NCI-H524 treated with DMSO at 0.1 percent for 48 hours (cell line): ENCODE measurements at places on chromosomes 11 and 22.

GRCh38 chr11:46630237-46630636 lies 12.9 kb downstream of the ATG13 start:
- no peak for DNase-seq

DNA sequence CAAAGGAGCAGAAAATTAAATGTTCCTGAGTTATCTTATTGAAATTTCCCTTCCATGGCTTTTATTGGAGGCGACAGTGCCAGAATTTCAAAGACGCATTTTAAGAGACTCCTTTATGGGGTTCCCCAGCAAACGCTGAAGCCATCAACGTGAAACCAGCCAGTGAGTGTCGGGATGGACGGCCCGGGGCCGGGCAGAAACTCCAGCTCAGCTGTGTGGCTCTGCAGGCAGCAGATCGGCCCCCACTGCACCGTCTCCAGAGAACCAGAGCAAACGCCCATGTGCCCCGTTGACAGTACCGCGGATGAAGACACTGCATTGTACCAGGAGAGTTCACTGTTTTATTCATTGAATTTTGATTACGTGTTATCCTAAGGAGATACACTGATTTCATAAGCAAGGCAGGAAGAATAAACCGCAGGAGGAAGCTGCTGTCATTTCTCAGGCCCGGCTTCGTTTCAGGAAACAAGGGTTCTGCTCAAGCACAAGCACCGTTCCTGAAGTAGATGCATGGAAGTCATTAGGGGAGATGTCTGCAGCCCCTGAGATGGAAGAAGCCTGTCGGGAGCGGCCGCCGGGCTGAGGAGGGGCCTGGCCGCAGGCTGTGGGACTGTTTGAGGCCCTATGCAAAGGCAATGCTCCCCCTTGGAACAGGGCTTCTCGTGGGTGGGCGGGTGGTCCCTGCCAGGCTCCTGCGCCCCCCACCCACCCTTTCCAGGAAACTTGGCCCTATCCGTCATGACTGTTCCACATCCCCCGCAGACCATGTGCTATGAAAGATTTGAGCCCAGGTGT lies 639.7 kb downstream of the TBC1D22A start:
- no peak for DNase-seq

DNA sequence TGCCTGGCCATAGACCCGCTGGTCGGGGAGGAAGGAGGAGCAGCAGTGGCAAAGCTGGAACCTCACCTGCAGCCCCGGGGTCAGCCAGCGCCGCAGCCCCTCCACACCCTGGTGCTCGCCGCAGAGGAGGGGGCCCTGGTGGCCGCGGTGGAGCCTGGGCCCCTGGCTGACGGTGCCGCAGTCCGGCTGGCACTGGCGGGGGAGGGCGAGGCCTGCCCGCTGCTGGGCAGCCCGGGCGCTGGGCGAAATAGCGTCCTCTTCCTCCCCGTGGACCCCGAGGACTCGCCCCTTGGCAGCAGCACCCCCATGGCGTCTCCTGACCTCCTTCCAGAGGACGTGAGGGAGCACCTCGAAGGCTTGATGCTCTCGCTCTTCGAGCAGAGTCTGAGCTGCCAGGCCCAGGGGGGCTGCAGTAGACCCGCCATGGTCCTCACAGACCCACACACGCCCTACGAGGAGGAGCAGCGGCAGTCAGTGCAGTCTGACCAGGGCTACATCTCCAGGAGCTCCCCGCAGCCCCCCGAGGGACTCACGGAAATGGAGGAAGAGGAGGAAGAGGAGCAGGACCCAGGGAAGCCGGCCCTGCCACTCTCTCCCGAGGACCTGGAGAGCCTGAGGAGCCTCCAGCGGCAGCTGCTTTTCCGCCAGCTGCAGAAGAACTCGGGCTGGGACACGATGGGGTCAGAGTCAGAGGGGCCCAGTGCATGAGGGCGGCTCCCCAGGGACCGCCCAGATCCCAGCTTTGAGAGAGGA lies 11.9 kb downstream of the TMEM121B start:
- no peak for DNase-seq

GRCh38 chr11:45993531-45994001 lies 71.1 kb downstream of the LARGE2 start:
- no peak for DNase-seq

DNA sequence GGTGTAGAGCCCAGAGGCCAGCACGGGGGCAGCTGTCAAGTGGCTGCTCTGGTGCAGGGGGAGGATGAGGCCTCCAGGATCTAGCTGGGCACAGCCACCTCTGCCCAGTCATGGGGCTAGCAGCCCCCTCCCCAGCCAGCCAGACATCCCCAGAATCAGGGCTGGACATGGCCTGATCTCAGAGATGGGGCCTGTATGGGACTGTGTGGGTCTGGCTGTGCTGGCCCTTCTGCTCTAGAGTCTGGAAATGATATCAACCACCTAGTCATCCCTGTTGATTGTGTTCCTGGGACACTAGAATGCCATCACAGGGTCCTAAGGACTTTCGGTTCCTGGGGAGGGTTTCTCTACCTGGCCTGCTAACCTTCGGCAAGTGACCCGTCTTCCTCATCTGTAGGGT lies 2.8 kb downstream of the FLRT1 start:
- no peak for DNase-seq

- DNase-seq, result no peak
Measured at GRCh38 chr11:115889712-115890111, 385.5 kb upstream of the CADM1 start.

DNA sequence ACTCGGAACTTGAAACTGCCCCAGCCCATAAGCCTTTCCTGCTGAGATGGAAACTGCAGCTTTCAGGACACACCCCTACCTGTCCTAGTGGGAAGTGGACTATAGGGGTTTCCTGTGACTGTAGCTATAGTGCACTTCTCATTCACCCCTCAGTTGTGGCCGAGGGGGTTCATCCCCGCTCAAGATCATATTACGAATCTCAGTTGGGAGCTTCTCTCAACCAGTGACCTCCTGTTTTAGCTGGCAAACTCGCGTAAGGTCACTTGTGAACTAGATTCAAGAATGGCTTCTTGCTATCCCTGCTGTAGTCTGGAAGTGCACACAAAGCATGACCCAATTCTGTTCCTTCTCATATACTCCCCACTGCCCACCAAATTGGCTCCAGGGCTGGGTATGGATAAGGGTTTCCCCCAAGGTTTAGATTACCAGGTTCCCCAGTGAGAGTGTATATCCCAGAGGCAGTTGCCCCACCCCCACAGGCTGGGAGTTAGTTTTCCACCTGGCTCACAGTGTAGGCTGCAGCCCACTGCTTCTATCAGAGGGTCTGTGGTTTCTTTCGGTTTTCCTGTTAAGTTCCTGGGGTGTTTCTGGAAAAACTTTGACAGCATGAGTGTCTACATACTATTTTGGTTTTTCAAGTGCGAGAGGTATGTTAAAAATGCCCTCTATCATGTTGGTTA lies 812.9 kb downstream of the JRKL start:
- no peak for DNase-seq

GRCh38 chr11:37484298-37484697 lies 886.3 kb upstream of the RAG2 start:
- DNase-seq, result no peak

DNA sequence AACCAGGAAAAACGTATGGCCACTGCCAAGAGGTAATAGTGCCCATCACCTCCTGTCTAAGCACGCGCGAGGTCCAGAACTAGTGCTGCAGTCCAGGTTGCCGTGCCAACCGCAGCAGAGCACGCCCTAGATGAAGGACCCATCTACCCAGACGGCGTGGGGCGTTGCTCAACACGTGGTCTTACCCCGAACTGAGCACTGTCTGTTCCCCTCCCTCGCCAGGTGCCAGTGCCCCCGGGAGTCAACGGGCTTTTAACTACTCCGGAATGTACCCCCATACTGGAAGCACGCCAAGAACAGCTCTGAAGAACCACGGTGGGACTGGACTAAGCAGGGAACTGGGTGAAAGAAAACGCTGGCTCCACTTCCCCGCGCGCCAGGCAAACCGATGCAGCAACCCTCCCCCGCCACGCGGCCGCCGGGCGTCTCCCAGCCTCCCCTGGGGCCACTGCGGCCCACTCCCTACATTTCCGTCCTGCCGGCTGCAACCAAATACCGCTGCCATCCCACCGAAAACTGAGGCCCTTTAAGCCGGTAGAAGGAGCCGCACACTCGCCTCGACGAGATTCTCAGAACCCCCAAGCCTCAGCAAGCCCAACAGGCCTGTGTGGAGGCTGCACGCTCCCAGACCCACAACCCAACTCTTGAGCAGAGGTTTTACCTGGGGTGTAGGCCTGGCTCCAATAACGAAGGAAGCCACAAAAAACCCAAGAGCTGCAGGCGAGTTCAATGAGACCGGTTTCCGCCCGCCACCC lies at the start of gene HSPA8:
Gene HSPA8, minus strand, starts transcription at position 734 of the 755 bp plus-strand sequence. CDS start 812 bp downstream, outside the sequence.
- DNase-seq, result no peak

- no peak for DNase-seq
Measured at GRCh38 chr11:106998916-106999188, 19.4 kb downstream of the GUCY1A2 start.

DNA sequence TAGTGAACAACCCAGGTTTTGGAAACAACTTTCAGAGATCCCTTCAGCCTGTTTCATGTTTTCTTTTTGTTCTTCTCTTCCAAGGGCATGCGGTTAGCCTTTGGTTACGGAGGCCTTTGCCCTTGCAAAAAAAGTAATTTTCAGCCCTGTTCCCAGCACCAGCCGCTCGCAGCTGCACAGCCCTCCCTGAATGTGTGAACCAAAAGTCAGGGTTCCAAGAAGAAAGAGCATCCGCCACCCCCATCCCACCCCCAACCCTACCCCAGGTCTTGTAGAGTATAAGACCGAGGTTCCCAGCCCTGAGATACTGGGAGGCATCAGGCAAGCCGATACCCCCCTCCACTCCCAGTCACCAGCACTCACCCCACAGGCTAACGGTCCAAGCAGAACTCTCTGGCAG lies 56.4 kb downstream of the IGLL1 start:
- no peak for DNase-seq

- DNase-seq, result no peak
Measured at GRCh38 chr22:28129319-28129962, 210.4 kb upstream of the PITPNB start.

DNA sequence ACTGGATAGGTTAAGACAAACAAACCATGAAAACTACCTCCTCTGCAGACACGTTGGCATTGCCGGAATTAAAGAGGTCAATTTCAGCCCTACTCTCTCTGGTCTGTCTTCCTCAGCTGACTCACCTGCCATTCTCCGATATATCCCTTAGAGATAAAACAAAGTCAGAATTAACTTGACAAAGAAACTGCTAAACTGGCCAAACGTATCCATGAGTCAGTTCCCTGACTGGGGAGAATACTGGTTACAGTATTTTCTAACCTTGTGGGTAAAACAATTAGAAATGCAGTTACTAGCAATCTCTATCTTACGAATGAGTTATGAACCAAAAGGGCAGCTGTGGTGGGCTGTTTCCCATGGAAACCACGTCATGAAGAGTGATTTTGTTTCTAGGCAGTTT lies 96.2 kb downstream of the RDX start:
- DNase-seq, result no peak

GRCh38 chr11:126436209-126436755 lies 80.8 kb downstream of the ST3GAL4 start:
- DNase-seq, result no peak

GRCh38 chr22:38518620-38519019 lies 12.5 kb upstream of the DDX17 start:
- DNase-seq, result no peak

DNA sequence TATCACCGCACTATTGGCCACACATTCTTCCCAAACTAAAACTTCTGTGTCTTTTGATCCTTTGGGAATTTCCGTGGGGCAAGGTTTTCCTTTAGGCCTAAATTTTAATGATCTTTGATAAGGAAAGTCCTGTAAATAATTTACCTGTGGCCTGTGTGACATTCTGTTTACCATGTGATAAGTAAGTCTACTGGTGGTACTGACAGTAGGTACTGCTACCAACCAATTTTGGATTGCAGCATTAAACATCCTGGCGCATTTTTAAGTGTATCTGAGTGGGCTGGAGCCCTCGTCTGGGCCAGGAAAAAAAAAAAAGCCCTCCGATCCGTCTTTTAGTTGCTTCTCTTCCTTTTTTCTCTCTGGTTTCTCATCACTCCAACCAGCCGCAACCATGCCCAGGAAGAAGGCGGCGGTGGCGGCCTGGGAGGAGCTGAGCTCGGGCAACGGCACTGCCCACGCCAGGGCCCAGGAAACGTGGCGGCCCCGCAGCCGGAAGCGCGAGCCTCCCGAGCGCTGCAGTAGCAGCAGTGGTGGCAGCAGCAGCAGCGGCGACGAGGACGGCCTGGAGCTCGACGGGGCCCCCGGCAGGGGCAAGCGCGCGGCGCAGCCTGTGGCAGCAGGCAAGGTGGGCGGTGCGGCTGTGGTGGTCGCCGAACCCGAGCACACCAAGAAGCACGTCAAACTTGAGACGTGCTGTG lies 33.6 kb downstream of the ASRGL1 start:
- no peak for DNase-seq

GRCh38 chr11:70700453-70700852 lies 302.1 kb downstream of the CTTN start:
- DNase-seq, result no peak

- no peak for DNase-seq
Measured at GRCh38 chr22:31488346-31488883, 1.2 kb downstream of the EIF4ENIF1 start.

GRCh38 chr22:41334215-41334614 lies 32.9 kb downstream of the ZC3H7B start:
- DNase-seq, result no peak

GRCh38 chr11:46437122-46437689 lies 45.6 kb upstream of the CHRM4 start:
- no peak for DNase-seq

GRCh38 chr22:44304911-44305310 lies 7.8 kb downstream of the SHISAL1 start:
- no peak for DNase-seq

- DNase-seq, result no peak
Measured at GRCh38 chr11:100011697-100012096, 675.4 kb upstream of the ARHGAP42 start.

- no peak for DNase-seq
Measured at GRCh38 chr11:41010361-41011050, 448.9 kb downstream of the LRRC4C start.

DNA sequence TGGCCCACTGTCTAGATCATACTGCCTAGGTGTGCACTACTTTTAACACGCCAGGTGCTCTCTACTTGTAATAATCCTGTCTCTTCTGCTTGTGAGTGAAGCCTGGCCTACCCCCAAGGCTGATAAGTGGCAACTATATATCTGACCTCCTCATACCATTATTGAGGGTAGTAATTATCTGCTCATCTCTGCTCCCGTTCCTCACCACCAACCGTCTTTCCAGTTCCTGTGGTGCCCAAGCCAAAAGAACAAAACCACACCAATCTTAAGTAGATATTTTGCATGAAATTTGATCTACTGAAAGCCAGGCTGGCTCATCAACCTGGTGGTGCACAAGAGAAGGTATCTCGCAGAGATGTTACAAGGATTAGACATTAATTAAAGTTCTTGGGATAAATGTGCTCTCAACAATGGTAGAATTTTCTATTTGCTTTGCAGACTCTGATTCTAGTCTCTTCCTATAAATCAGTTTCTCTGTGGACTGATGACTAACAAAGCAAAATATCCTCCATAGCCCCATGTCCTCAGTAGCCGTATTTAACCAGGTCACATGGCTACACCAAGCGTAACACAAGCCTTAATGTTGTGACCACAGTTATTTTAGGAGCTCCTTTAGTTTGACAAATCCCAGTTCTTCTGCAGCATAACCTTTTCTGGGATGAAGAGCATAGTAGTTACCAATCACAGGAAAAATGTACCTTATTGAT lies 267.2 kb downstream of the NTM start:
- DNase-seq, result no peak
